ENCODE measurements at places on chromosomes 11 and 22.

DNA sequence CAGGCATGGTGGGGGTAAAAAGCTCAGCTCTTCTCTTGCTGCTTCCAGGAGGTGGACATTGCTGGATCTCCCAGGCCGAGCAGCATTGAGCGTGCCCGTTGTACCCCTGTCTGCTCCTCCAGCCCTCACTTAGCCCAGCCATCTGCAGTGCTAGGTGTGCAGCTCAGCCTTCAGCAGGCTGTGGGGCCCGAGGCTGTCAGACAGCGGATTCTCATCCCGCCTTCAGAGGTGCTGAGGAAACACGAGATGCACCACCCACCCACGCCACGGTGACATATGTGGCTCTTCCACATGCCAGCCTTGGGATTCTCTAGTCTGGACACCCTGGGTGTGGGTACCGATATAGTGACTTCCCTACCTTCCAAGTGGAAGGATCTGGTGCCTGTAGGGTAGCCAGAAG, 48.9 kb upstream of the NECTIN1 start:
- DNase-seq, result no peak

- DNase-seq, result no peak
These were observed 34.4 kb downstream of the NARS2 start for GRCh38 chr11:78540256-78540655.

DNA sequence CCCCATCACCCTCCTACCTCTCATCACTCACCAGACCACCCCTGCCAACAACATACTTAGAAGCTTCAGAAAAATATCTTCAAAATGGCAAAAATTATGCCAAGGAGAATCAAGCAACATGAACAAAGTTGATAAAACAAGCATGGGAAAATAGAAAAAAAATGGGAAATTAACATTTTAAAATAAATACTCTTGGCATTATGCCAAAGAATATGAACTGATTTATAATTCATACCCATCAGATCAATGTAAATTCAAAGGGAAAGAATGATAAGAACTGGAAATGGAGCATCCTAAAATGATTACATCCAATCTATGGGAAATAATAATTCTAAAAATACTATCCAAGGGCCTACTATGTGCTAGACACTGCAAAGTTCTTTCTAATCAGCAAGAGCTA, 12.0 kb downstream of the SIAE start:
- no peak for DNase-seq

- no peak for DNase-seq
These were observed 47.5 kb upstream of the MRGPRX1 start for GRCh38 chr11:18986744-18987143.

- DNase-seq, result no peak
These were observed 21.1 kb downstream of the C11orf87 start for GRCh38 chr11:109443052-109443451.

GRCh38 chr11:113521737-113522517, 46.7 kb upstream of the DRD2 start:
- no peak for DNase-seq

- no peak for DNase-seq
These were observed 70.2 kb downstream of the RTL6 start for GRCh38 chr22:44427611-44428470.

- DNase-seq, result no peak
These were observed 56.6 kb upstream of the PRDM11 start for GRCh38 chr11:45089676-45090499.

GRCh38 chr22:43740587-43741270, 71.4 kb downstream of the EFCAB6 start:
- no peak for DNase-seq

DNA sequence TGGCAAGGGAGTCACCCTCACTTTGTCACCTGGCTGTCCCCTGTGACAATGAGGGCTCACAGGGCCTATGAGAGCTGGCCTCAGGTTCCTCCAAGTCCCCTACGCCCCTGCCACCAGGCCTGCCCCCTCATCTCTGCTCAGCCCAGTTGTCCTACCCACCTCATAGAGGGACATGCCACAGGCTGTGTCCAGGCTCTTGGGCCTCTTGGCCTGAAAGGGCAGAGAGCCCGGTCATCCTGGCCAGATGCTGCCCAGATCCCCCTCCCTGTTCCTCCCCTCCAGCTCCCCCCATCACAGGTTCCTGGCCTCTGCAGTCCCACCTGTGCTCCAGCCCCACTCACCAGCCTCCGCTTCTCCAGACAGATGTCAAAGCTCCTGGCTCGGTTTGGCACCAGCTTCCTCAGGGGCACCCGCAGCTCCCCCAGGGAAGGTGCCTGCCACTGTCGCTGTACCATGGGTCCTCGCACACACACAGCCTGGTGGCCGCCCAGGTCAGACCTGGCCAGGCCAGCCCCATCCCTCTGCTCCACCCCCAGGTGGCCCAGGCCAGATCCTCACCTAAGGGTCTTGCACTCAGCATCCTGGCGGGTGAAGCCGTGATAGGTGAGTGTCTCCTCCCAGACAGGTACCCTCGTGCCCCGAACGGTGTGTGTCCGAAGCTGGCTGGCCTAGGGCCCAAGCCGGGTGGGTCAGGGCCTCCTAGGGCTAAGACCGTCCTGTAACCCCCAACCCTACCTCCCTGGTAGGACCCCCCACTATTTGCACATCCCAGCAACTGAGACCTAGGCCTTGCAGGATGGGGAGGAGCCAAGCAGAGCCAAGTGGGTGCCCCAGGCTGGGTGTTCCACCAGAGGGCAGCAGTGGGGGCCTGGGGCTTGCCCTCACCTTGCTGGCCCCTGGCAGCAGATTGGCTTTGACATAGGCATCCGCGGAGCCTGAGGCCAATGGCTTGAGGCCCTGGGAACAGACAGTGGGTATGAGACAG, 8.3 kb downstream of the NDUFV1 start:
- peak; percentile 82 for DNase-seq

DNA sequence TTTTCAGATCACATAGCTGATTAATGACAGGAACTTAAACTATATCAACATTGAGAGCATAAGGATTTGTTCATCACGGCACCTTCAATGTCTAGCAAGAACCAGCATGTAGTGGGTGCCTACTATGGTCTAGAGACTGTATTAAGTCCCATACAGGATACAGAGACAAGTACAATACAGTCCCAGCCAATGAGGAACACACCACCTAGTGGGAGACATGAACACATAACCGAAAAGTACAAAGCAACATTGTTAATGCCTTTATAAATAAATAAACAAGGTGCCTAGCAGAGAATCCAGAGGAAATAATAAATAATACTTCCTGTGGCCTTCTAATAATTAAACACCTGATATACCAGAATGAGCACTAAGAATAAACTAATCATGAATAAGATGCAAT, 87.7 kb upstream of the OPCML start:
- DNase-seq, result no peak

DNA sequence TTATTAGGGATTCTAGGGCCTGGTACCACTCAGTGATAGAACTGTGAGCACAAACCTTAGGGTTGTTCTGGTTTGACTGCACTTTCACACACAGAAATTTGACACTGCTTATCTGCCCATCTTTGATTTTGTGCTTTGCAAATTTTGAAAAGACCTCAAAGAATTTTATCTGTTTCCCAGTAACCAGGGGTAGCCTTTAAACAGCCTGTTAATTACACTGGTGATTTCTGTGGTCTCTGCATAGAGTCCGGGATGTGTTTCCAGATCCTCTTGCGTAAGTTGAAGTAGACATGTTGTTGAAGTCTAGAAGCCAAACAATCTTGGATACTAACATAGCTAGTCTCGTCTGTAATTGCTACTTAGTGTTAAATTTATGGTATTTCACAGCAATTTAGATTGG, 75.3 kb downstream of the C22orf31 start:
- no peak for DNase-seq

DNA sequence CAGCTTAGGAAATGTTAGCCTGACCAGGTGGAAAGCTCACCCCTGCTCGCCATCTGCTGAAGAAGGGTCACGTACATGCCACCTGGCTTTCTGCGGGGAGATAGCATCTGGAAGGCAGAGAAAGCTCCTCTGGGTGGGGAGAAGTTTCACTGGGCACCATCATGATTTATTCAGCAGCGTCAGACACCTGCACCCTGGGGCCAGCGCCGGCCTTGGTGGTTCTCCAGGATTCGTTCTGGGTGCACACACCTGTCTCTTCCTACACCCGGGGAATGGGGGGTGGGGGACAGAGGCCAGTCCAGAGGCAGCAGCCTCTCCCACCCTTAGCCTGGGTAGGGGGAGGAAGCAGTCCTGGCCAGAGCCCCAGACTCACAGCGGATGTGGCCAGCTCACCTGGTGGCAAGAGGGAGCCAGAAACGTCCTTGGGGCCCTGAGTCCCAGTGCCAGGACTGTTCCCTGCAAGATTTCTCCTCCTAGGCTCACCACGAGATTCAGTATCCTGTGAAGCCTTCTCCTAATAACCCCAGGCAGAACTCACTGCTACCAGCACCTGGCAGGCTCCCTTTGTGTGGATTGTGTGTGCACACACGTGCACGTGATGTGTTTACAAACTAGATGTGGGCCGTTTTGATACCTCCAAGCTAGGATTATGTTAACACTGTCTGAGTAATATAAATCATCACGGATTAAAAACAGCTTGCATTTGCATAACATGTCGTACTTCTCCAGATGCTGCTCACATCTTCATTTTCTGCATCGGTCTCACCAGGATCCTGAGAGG, 17.3 kb upstream of the RASD2 start:
- DNase-seq, result no peak

DNA sequence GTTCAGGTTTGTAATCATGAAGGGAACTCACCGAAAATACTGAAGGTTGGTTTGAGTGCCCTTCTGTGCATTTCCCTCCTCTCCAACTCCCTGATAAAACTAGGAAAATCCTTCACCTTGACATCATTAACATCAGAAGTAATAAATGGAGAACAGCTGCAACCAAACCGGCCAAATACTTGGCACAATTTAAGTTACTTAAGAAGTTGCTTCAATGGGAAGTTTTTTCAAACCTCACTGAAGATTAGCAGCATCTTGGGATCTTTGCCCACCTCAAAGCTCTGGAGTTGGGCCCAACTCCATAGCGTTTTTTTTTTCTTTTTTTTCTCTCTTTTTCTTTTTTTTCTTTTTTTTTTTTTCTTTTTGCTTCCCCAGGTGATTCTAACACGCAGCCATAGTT, 784.8 kb downstream of the KCNA4 start:
- no peak for DNase-seq

DNA sequence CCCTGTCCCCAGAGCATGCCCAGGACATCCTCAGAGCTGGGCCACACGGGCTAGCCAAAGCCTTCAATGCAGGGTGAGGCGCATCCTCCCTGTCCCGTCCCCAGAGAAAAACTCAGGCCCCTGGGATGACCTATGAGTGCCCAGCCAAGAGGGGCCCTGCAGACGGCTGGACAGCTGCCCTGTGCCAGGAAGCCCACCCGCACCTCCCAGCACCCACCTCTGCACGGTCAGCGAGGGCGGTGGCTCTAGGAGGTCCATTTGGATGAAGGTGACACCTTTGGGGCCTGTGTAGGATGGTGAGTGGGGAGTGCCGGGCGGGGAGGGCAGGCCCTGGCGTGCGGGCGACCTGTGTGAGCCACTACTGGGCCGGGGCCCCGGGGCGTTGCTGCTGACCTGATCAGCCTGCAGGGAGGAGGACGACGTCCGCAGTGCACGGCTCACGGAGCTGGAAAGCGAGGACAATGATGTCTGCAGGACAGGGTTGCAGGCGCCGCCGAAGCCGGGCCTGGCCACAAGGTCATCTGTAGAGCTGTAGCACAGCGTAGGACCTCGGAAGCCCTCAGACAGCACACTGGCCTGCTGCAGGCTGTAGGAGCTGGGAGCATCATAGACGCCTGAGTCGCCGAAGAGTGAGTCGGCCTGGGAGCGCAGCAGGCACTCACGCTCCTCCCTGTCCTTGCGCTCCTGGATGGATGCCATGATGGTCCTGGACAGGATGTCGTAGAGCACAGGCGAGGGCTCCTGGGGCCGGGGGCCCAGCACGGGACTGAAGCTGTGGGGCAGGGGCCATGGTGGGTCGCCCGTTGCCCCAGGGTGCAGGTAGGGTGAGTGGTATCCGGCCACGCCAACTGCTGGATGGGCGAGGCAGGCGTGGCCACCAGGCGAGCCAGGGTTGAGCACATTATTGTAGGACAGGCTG, 180.5 kb downstream of the IGLL1 start:
- DNase-seq, result no peak
